Upper lobe of left lung (tissue), 6 donors: ENCODE measurements at places on chromosomes 11 and 22.
A peak's percentile ranks its signal among the peaks of the same experiment; 100 is the strongest.

DNA sequence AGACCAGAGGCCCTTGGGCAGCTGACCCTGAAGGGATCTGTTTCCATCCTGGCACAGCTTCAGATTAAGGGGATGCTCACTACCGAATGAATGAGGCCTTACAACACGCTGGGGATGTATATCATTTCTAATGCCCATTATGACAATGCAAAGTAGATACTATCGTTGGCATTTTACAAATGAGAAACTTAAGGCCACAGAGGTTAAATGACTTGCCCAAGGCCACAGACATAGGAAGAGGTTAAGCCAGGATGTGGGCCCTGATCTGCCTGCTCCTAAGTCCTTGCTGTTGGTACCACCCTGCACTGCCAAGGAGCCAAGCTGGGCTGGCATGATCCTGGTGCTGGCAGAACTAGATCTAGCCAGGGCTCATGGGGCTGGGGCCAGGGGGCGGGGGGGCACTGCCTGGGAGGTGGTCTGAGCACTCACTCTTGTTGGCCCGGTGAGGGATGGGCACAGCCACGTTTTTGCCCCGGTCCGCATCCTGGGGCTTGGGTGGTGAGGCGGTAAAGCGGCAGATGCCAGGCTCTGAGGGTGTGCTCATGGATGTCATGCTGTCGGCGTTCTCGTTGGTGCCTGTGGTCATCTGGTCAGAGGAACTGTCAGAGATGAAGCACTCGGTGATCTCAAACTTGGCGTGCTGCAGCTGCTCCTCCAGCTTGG lies 102.8 kb downstream of the CEP164 start:
- peak; percentile 53 for DNase-seq

DNA sequence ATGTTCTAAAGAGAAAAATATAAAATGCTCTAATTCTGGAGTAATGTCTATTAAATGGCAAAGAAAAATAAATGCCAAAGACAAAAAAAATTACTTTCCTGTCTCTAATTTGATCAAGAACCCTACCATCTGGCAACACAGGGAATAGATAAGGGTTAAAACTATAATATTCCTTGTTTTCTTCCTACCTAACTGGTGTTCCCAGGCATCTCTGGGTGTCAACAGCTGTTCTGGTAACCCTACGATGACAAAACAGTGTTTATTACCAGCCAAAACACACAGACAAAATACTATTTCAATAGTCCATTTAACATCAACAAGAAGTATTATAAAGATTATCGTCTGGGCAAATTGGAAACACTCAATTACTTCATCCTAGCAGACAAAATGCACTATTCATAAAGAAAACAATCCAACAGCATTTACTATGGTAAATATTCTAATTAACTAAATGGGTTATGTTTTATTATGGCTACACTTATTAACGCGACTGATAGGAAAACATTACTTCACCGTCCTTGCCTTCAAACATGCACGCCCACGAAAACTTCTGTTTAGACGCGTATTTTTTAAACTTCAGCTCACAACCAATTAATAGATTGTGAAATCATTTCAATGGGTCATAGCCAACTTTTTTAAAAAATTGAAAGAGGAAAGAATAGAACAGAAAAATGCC lies 50.6 kb downstream of the LGR4 start:
- DNase-seq = no peak

GRCh38 chr11:122253589-122254231 lies 137.7 kb upstream of the BLID start:
- no peak for DNase-seq

DNA sequence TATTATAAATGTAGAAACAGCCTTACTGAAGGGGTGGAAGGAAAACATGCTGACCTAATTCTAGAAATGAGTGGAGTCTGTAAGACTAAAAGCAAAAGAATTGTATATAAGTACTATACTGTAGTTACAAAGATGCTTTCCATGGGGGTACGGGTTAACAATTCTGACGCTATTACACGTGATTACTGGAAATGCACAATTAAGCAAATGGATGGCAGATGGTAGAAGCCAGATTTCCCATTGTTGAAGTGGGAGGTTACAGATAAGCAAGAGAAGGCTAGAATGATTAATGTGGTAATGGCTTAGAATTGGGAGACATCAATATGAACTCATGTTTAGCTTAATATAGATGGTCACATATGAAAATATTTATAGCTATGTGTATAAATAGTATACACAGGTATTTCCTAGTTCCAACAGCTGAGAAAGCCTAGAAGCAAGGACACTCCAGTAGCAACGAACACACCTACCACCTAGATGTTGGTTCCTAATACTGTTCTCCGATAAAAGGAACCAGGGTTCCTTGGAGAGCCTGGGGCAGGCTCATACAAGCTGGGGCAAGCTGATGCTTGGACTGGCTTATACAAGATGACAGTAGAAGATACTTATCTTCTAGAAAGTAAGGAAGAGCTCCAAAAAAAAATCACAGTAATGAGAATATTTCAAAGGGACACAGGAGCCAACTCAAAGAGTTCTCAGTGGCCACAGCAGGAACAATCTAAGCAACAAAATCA lies 13.5 kb downstream of the SMC1B start:
- no peak for DNase-seq

DNA sequence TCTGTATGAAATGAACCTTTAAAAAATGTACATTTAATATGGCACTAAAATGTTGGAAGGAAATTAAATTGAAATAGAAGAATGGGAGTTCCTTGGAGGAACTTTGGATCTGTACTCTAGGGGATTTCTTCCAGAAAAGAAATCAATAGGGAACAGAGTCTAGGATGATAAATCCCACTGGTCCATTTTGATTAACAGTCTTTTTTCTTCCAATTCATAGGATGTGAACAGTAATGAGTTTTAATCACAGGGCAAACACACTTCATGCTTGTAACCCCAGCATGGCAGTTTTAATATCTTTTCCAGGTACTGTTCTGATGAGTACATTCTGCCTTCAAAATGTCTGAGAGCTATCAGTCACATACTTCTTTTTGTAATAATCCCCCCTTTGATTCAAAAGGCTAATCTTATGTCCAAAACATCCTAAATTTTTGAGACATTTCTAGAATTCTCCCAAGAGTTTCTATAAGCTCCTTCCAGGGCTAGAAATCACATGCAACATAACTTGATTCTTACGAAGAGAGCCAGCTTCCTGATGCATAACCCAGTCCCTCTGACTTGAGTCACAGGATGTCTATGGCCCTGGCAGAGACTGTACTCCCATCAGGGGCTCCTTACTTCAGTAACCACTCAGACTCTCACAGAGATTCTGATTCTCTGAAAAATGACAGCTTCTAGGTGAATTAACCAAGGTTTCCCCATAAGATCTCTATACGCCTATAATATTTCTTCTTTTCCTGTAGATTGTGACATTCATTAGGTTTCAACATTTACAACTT lies 112.9 kb downstream of the SLC36A4 start:
- peak; percentile 28 for DNase-seq

- DNase-seq = no peak
These were observed 234.5 kb downstream of the NXPE2 start for GRCh38 chr11:114912826-114913225.

GRCh38 chr11:96061730-96062129 lies 137.8 kb upstream of the MTMR2 start:
- DNase-seq = no peak
